Endothelial cell (in vitro differentiated cells): ENCODE measurements at places on chromosomes 12 and 14. TPM values are rescaled to one million over a fixed set of nuclear protein-coding genes. Genes with fewer than 3 reads are reported as not detected.

The TC2N gene
- 1.4 TPM for total RNA-seq

The TAS2R10 gene
- total RNA-seq, result 0.87 TPM

DNA sequence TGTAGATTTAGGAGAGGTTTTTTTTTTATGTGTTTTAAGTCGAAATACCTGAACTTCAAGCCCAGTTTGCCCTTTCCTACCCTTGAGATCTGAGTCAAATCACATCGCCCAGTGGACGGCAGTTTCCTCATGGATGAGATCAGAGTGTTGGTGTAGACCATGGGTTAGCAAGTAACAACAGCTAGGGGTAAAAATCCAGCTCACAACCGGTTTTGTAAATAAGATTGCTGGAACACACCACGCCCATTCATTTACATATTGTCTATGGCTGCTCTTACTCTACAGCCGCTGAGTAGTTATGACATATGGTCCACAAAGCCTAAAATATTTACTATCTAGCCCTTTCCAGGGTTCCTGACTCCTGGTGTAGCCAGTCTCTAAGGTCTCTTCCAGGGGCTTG, 158.5 kb upstream of the PLEKHG7 start:
- DNase-seq, result no peak

The GNB3 gene
- total RNA-seq, result 9.0 TPM
